ENCODE measurements at places on chromosomes 3 and 15.

- DNase-seq: no peak
Measured at GRCh38 chr3:129341331-129342141, 62.9 kb downstream of the HMCES start.

GRCh38 chr3:51720292-51721061, 13.6 kb downstream of the GRM2 start:
- DNase-seq: no peak

- DNase-seq: no peak
Measured at GRCh38 chr3:31777887-31778286, 203.2 kb downstream of the OSBPL10 start.

DNA sequence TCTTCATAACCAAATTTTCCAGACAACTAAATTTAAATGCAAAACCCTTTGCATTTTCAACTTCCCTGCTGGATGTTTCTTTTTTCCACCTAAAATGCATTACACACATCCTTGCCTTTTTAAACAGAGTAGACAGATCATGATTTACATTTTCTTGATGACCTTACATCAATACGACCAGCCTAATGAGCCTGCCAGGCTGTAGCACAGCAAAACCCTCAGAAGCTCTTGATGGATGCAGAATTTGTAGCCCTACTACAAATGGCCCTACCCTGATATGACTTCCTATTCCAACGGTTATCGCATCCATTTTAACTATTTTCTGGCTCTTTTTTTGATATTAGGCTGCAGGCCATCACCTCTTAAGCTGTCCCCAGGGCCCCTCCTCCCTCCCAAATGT, 66.3 kb downstream of the NTRK3 start:
- DNase-seq: no peak

- DNase-seq: no peak
Measured at GRCh38 chr15:70043590-70043989, 54.1 kb downstream of the TLE3 start.

- DNase-seq: no peak
Measured at GRCh38 chr3:127467391-127467790, 123.1 kb downstream of the TPRA1 start.

DNA sequence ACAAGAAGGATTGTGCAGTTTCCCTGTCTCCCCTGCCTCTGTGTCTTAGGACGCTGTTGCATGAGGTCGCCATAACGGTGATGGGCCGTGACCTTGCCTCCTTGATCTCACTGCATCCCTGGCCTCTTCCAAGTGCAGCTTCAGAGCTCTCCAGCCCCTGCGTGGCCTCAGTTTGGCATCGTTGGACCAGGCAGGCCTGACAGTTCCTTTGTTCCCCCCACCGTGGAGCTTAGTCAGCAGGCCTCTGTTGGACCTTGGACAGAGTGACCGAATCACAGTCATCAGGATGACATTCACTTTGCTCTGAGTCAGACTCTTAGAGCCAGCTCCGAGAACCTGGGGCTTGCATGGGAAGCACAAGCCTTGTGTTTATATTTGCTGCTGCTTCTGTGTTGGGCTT, 139.4 kb downstream of the OPA1 start:
- no peak for DNase-seq

DNA sequence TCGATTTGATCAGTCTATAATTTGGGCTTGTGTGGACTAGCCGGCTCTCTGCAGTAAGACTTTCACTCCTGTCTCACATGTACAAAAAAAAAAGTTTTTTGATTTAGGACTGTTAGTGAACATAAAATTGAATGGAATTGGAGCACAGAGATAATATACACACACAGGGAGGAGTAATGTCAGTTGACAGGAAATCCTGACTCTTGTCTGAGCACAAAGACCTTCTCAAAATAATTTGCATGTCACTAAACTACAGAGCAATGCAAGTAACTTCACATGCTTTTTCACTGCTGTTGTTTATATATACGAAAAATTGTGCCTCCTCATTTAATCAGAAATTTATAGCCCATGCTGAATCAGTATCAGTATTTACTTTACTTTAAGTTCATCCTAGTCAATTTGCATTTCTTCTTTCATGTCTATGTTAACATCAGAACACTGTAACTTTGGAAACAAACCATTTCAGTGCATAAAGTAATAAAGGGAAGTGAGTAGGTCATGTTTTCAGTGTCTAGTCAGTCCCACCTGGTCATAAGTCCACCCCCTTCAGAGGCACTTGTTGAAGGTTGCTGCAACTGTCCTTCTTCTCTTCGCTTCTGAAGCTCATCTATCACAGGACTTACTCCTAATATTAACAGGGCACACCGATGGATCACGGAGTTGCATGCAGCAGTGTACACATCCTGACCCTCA, 115.8 kb downstream of the FBXL22 start:
- DNase-seq: no peak
